ENCODE measurements at places on chromosomes 1 and 21. TPM values are rescaled to one million over a fixed set of nuclear protein-coding genes. Genes with fewer than 3 reads are reported as not detected.

GRCh38 chr1:153553096-153553495 lies 4.0 kb upstream of the S100A3 start:
- peak; percentile 39 for DNase-seq

DNA sequence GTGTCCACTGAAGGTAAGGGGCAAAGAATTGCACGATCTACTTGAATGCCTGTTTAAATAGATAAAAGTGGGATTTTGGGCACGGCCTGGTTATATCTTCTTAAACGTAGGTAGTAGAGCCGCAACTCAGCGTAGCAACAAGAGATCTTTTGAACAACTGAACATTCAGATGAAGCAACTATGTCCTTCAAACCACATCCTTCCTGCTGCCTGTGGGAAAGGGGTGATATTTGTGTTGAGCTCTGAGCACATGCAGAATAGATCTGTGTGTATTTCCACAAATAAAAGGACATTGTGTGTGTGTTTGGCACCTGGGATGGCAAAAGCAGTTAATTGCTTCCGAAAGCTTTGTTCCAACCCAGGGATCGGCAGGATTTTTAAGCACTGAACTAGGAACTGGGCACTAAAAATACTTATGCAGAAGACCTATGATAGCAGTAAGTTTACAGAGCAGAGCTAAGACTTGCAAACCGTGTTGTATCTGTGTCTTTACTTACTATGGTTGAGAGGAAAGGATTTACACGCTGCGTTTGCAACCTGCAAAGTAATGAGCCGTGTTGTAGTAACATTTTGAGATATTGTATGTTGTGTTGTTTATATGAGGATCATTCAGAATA lies 333.4 kb downstream of the CHRM3 start:
- DNase-seq: no peak

DNA sequence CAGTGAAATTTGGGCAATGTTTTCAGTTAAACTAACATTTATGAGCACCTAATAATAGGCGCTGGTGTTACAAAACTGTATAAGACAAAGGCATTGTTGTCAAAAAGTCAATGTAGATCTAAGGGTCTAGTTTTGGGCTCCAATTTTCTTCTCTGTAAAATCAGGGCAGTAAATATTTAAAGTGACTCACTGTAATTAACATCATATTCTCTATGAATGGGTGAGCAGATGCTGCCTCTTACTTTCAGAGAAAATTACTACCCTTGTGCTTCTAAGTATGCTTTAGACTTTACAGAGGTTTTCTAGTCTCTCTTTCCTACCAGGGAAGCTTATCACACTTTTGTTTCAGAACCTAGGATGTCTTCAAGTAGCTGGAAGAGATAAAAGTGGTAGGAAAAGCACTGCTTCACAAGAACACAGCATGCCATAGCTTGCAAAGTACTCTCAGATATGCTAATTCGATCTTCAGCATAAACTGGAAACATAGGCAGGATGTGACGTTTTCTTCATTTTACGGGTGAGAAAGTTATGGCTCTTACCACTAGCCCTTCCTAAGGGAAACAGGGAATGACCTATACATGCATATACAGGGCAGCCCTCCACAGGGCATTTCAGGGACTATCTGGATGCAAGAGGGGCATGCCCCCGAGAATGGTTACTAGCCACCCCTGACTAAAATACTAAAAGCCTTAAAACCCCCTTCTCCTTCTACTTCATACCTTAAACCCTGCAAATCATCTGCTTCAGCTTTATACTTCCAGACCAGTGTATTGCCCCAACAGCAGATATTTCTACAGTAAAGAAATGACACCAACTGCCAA lies 2.6 kb downstream of the C1orf116 start:
- DNase-seq: no peak

GRCh38 chr1:69568421-69569174 lies 876 bp downstream of the LRRC7 start:
- peak; percentile 45 for DNase-seq

DNA sequence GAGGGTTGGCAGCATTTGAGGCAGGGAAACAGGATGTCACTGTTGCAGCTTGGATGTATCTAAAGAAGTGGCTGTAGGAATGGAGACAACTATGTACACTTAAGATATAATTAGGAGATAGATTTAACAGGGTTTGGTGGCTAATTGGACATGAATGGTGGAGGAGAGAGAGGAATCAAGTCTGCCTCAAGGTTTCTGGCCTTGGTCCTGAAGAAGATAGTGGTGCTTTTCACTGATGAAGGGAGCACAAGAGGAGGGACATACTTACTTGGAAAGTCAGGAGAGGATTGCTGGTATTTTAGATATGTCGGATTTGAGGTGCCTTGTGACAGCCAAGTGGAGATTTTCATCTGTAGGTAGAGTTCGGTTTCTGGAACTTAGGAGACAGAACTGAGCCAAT lies 123.9 kb downstream of the ST6GALNAC3 start:
- DNase-seq: no peak

GRCh38 chr1:91673613-91674012 lies 173.0 kb downstream of the CDC7 start:
- DNase-seq: no peak

- DNase-seq: no peak
Observed at GRCh38 chr1:83996621-83997020, 2.3 kb downstream of the TTLL7 start.

DNA sequence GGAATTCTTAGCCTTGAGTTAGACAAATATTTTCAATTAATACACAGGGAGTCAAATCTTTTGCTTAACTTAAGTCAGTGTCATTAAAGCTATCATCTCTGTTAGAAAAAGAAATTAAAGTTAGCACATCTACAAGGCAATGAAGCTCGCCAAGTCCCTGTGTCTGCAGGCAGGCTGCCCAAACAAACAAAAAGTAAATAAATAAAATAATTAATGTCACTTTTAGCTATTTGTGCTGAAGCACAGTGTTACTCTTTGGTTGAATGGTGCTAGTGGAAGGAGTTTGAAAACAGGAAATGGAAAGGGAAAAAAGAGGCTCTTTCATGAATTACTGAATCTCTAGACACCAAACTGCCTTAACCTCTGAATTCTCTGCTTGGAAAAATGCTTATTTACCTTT lies 37.1 kb upstream of the COL11A1 start:
- no peak for DNase-seq

DNA sequence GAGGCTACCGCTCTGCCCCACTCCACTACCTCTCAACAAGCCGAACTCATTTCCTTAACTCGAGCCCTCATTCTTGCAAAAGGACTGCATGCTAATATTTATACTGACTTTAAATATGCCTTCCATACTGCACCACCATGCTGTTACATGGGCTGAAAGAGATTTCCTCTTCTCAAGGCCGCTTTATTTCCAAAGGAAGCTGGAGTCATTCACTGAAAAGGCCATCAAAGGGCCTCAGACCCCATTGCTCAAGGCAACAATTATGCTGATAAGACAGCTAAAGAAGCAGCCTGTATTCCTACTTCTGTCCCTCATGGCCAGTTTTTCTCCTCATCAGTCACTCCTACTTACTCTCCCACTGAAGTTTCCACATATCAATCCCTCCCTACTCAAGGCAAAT lies 6.9 kb upstream of the HPDL start:
- no peak for DNase-seq

GRCh38 chr1:154835531-154836324 lies 34.4 kb downstream of the KCNN3 start:
- DNase-seq: no peak

DNA sequence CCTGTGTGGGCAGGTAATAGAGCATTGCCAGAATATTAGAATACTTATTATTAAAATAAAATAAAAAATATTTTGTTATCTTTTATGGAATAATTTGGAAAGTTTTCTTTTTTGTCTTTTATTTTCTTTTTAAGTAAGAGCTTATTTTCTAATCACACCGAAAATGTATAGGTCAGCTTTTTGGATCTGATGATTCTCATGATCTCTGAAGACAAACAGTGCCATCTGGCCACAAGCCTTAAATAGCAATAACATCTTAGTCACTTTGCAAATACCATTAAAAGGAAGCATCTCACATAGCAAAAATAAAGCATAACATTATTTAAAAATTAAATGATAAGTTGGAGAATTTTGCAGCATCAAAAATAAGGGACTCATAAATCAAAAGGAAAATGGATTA lies 213.8 kb downstream of the PLA2G4A start:
- no peak for DNase-seq

- no peak for DNase-seq
Observed at GRCh38 chr1:53299233-53299632, 28.6 kb downstream of the LRP8 start.

DNA sequence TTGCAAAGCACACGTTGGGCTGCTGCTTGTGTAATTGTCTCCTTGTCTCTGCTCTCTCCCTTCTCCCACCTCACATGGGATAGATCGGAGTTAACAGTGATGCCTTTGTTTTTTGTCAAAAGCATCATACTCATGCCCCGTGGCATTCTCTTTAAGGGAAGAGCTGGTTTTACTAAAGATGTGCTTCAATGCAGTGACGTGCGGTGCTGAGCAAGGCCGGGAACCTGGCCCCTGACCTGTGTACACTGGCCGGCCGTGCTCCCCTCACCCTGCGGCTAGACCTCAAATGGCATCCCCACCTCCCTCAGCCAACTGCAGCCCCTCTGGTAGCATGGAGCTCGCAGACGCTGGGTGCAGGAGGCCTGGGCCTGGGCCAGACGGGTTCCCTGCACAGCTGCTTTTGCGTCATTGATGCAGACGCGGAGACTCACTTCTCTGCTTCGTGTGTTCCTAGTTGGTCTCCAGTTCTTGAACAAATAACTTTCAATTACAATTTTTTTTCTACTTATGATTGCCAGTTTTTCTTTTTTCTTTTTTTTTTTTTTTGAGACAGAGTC lies 19.9 kb downstream of the AGPAT3 start:
- no peak for DNase-seq

DNA sequence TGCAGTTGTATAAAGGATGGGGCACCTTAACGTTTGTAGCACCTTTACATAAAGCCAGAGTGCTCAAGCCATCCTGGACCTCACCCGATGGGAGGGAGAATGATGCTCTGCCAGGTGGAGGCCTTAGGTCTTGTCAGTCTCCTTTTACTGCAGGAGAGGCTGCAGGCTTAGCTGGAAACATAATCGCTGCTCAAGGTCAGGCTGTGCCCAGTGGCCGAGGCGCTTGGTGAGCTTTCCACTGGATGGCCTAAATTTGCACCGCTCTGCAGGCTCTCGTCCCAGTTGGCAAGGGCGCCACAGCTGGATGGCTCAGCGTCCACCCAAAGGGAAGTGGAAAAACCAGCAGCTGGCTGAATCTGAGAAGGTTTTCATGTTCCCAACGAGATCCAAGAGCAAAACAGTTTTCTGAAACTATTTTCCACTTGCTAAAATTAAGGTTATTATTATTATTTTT lies 438.9 kb downstream of the CAMTA1 start:
- no peak for DNase-seq

DNA sequence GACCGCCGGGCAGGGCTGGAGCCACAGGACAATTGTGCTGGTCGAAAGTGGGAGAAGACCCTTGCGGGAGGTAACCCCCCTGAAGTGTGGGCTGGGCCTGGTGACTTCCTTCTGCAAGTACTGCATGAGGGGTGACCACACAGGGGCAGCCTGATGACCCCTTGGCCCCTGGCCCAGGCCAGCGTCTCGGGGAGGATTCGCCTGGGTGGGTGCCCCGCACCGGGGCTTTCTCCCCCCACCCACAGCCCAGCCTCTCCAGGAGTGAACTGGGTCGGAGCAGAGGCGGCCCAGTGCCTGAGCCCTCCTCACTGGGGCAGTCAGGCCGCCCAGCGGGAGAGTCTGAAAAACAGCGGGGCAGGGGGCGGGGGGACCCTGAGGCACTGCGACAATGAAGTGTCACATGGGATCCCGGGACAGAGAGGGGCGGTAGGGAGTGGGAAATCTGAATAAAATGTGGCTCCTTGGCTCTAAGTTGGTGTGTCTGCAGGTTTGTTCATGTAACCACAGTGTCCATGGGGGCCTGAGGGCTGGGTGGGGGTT lies 1.6 kb upstream of the DNMT3L start:
- DNase-seq: no peak

- DNase-seq: no peak
Observed at GRCh38 chr1:50426108-50426700, 3.0 kb upstream of the DMRTA2 start.

DNA sequence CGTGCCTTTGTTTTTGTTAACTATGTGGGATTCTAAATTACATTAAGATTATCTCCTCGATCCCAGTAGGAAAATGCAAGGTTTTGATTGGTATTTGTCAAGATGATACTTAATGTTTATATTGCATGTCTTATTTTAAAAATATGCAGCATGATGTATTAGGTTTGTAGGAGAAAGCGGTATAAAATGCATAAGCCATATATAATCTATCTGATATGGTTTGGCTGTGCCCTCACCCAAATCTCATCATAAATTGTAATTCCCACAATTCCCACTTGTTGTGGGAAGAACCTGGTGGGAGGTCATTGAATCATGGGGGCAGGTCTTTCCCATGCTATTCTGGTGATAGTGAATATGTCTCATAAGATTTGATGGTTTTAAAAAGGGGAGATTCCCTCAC lies 198.1 kb upstream of the NCAM2 start:
- DNase-seq: no peak

GRCh38 chr1:188660572-188660971 lies 1817.1 kb downstream of the BRINP3 start:
- DNase-seq: no peak

DNA sequence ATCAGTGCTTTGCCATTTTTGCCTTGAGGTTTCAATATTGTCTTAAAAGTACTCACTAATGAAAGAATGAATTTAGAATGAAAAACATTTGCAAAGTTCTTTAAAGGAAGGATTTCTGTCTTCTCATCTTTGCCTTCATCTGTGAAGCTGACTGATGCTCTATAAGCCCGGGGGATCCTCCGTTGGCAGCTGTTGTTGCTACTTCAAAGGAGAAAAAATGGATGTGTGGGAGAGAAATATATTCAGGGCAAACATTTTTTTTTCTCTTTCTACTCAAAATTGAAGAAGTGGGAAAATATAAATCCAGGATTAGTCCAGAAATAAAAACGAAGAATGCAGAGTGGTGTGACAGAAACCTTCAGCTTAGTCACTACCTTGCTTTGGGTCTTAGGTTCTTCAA lies 142.5 kb downstream of the OLFM3 start:
- DNase-seq: no peak

GRCh38 chr1:67084765-67085318 lies 30.9 kb upstream of the SLC35D1 start:
- DNase-seq: no peak

GRCh38 chr1:19633106-19633505 lies 11.0 kb upstream of the NBL1 start:
- DNase-seq: no peak

The GRIK1 gene
- total RNA-seq: not detected

The MIXL1 gene
- not detected for total RNA-seq

The ZNF436 gene
- 11.5 TPM for total RNA-seq

The TMPRSS2 gene
- total RNA-seq: 0.10 TPM

The NBPF4 gene
- total RNA-seq: not detected

The LEMD1 gene
- total RNA-seq: not detected

The GJC2 gene
- total RNA-seq: 0.37 TPM

The KLHDC9 gene
- total RNA-seq: 1.4 TPM

The NCMAP gene
- total RNA-seq: not detected

The CALML6 gene
- total RNA-seq: 4.2 TPM

The SFN gene
- total RNA-seq: 0.43 TPM

The SAMD13 gene
- 1.7 TPM for total RNA-seq

The OR2L5 gene
- not detected for total RNA-seq

The SPRR1A gene
- total RNA-seq: not detected

The CTTNBP2NL gene
- total RNA-seq: 4.7 TPM
